Natural killer cell (primary cell): ENCODE measurements at places on chromosomes 3 and 15.

DNA sequence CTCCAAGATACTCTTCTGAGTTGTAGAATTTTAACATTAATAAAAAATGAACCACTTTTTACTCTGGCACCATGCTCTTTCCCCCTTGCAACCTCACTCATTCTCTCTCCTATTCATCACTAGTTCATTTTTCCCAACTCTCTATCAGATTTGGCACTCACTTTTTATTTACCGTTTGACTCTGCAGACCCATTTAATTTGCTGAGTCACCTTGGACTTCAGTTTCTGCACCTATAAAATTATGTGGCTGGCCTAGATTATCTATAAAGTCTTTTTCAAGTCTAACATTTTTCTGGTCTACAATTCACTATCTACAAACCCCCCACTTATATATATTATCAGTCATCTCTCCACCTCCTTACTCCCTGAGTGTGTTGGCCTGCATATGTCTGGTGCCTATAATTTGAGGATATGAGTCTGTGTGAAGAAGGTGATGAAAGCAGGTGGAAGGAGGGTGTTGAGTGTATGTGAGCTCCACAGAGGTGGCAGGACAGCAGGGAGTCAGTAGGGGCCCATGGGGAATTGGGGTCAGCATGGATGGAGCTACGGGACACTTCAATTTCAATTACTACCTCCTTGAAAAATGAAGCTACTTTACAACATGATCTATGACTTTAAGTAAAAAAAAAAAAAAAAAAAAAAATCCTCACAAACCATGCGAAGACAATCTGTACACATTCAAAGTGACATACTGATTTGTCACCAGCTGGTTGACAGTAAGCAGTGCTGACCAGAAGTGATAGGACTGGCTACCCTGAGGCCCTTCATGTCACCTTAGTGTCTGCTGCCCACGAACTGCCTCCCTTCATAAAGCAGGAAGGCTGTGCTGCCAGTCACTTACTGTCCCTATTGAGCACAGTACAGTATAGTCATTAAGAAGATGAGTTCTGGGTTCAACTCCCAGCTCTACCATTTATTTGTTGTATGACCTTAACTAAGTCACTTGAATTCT is 334.2 kb upstream of the IL12A start:
- DNase-seq: no peak

DNA sequence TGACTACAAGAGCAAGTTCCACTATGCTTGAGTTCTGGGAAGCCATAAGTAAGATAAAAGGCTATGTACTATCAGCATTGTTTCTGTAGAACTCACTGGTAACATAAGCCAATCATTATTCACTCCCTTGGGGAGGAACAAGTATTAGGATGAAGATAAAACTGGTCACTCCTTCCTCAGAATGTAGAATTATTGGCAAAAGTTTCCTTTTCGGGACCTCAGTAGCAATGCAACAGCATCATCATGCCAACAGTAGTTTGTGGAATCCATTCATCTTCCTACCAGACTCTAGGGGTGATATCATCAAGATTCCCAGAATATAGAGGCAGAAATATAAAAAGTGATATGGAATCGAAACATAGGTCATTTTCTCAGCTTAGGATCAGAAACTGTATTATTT is 209.5 kb downstream of the PLOD2 start:
- DNase-seq: no peak

DNA sequence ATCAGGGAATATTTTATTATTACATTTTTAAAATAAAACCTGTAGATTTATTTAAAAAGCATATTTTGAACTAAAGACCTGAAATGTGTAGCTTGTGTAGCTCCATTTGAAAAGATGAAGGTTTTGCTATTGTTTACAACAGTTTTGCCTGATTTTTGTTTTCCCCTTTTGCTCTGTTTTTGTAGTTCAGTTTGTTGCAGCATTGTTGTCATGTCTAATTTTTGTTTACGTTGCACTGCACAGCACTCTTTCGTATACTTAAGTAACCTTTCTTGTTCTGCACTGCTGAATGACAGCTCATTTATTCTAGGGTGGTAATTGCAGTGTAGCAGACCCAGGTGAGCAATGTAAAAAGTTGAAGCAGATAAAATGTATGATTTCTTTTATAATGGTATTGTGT is 435.8 kb downstream of the LPP start:
- no peak for DNase-seq

GRCh38 chr3:183967693-183968092 is 50.0 kb downstream of the ABCC5 start:
- no peak for DNase-seq
